ENCODE measurements at places on chromosomes 4 and X.

DNA sequence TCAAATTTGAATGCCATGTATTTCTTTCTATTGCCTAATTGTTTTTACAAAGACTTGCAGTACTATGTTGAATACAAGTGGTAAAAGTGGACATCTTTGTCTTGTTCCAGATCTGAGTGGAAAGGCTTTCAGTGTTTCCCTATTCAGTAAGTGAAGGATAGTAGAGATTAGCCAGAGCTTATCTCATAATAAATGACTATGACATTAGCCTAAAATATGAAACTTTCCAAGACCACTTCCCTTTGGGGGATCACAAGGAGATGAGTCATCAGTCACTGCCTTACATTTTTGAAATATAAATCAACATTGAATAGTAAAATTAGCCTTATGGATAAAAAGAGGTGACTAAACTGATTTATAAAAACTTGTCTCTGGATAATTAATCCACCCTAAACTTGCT, 554.1 kb upstream of the MAGEB2 start:
- DNase-seq: no peak

DNA sequence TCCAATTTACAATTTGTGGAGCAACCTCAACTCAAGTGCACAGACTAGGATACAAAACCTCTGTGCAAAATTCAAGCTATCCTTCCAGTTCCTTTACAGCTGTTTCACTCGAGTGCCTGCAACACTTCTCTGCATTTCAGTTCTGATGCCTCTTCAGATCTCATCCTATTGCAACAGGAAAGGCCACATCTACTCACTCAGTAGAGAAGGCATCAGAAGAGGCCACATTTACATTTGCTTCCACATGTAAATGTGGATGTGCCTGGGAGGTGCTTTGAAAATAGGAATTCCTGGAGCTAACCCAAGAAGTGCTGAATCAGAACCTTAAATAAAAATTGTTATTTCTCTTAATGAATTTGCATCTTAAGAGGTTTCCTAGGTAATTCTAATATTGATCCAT, 45.8 kb upstream of the SERTM2 start:
- no peak for DNase-seq

- no peak for DNase-seq
These were observed 224.1 kb upstream of the GK2 start for GRCh38 chr4:79632114-79632513.

DNA sequence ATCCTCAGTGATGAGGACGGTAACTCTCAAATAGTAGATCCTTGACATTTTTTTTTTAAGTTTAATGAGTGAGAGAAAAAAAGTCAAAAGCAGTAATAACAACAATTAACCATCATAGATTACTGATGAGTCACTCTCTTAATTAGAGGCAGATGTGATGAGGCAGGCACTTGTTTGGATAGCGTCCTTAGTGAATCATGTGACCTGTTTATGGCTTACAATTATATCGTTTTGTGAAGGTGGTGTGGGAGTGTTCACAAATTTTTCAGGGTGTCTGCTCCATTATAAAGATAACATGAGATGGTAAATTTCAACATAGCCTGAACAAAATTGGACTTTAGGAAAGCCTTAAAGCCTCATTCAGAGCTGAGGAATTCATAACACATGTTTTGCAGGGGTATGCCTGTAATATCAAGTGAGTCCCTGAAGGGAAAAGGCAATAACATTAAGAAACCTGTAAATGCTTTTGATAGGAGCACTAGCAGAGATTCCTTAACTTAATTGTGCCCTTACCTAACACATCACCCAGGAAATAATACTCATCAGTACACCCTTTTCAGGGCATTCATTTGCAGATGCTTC, 51.9 kb upstream of the XIAP start:
- DNase-seq: no peak

DNA sequence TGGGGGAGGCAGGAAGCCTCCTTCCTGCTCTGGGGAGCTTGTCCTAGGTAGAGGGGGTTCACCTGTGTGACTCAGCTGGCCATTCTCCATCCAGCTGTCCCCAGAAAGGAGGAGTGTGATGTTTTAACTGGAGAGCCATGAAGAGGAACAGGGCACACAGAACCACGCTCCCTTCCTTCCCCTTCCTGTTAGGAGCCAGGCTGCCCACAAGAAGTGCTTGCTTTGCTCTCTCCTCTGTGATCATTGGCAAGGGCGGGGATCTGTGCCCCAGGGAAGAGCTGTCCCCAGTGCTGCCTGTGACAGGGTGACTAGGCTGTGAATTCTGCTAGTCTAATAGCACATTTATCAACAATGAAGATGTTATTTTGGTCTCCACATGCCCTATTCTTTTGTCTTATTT, 169.6 kb upstream of the GATB start:
- DNase-seq: no peak

GRCh38 chr4:83631066-83631465, 95.2 kb downstream of the GPAT3 start:
- DNase-seq: no peak

- no peak for DNase-seq
These were observed 145.5 kb downstream of the ANXA5 start for GRCh38 chr4:121551271-121551670.

- no peak for DNase-seq
These were observed at the start of gene PAGE2B for GRCh38 chrX:55074851-55075467. Gene PAGE2B (plus strand): TSS chrX:55075030. CDS start chrX:55076042, 1,012 bp downstream.

DNA sequence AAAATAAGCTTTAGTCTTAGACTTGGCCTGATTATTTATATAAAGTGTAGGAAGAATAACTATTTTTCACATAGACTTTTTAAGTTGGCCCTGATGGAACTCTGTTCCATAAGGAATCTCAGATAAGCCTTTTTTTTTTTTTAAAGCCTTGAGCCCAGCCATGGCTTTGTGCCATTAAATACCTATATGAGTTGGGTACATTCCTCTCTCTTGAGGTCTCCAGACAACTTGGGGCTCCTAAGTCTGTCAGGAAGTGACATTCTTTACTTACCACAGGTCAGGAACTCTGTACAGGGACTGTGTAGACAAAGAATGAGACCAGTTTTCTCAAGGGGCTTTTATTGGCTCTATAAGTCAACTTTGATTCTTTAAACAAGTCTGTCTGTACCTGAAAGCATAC, 27.1 kb upstream of the IGFBP7 start:
- DNase-seq: no peak

DNA sequence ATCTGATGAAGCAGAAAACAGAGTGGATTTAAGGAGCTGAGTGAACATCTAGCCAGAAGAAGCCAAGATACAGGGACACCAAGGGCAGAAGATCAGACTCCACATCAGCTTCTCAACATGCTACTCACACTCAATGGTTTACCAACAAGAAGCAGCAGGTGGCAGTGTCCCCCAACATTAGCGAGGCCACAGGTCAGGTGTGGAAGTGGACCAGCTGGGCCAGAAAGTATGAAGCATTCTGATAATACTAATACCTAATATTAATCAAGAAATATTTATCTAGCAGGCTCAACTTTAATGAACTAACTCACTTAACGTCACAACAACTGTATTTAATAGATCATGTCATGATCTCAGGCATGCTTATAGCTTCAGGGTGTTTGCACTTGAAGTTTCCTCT, 73.4 kb upstream of the TTC29 start:
- peak; percentile 25 for DNase-seq

DNA sequence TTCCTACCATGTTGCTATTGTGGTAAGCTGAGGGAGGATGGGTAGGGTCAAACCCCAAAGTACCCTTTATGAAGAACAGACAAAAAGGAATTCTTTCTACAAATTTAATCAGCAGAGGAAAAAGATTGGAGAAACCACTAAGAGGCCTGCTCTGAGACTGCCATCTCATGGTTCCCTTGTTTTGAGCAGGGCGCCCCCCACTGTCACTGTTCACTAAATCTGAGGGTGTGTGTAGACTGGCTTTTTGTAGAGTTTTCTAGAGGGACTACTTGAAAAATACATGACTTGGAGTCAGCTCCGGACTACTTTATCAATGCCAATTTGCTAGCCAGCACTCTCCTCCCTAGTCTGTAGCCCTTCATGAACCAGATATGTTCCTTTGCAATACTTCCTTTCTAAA, 324.8 kb downstream of the FRMPD4 start:
- DNase-seq: no peak

DNA sequence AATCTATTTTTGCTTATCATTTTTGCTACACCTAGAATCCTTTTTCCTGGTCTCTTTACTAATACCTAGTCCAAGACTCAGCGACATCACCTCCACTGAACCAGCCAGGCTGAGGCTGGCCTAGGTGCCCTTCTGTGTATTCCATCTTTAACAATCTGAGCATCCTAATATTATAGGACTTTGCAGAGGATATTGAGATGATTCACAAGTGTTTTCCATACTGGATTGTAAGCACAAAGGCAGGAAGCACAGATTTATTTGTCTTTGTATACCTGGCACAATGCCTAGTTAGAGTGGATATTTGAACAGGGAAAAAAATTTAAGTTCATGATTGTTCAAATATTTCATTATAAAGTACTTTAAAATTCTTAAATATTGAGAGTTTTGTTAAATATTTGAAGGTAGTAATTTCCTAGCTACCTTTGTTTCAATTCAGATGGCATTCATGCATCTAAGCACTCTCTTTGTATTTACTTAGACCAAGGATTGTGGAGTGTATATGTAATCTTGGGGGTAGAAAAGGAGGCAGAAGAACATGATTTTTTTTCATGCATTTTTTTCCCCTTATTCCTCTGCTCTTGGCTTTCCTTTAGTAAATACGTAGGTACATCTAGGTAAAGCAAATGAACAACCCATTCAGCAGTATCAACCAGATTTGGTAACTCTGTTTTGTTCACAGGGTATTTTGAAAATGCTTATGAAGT, 18.4 kb downstream of the SMARCA5 start:
- no peak for DNase-seq

DNA sequence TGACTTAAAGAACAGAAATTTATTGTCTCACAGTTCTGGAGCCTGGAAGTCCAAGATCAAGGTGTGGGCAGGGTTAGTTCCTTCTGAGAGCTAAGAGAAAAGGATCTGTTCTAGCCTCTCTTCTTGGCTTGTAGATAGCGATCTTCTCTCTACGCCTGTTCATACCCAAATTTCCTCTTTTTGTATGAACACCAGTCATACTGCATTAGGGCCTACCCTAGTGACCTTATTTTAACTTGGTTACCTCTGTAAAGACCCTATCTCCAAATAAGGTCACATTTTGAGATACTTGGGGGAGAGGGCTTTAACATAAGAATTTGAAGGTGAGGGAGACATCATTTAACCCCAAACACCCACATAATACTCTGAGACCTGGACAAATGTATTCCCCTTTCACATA, 55.6 kb upstream of the SPP1 start:
- no peak for DNase-seq

DNA sequence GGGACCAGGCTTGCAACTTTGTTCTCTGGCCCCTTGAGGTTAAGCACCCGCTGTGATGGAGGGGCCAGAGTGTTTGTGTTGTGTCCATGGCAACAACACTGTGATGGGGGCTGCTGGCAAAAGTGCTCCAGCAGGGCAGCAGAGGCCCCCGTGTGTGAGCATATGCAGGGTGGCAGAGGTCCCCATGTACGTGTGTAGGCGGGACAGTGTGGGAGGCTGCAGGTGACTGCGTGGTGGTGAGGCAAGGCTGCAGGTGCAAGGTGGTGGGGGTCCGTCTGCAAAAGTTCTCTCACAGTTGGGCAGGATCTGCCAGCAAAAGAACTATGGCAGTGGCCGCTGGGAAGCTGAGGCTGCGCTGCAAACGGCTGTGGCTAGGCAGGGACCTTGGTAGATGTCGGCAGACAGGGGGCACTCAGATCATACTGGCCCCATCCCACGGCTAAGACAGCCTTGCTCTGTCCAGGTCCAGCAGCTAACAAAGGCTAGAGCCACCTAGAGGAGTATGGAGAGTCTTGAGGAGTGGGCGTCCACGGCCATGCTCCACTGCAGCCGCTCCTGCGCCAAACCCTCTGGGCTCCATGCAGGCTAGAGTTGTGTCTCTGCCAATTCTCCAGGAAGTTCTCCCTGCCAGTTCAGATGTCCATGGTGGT, 46.8 kb upstream of the PASD1 start:
- no peak for DNase-seq

GRCh38 chrX:140711894-140712293, 2.3 kb downstream of the LINC00632 start:
- no peak for DNase-seq

- DNase-seq: no peak
These were observed 345.7 kb upstream of the FAT1 start for GRCh38 chr4:187069398-187069797.

DNA sequence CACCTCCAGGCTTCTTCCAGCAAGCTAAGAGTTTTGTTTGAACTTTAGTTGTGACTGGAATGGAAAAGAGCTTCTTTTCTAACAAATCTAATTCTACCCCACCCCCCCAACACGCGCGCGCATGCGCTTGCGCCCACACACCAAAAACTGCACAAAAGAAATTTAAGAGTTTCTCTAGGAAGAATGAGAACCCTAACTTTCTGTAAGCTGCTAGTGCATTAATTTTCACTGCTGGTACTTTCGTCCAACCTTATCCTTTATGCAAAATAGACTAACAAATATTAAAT, 9.0 kb upstream of the INTU start:
- DNase-seq: no peak

DNA sequence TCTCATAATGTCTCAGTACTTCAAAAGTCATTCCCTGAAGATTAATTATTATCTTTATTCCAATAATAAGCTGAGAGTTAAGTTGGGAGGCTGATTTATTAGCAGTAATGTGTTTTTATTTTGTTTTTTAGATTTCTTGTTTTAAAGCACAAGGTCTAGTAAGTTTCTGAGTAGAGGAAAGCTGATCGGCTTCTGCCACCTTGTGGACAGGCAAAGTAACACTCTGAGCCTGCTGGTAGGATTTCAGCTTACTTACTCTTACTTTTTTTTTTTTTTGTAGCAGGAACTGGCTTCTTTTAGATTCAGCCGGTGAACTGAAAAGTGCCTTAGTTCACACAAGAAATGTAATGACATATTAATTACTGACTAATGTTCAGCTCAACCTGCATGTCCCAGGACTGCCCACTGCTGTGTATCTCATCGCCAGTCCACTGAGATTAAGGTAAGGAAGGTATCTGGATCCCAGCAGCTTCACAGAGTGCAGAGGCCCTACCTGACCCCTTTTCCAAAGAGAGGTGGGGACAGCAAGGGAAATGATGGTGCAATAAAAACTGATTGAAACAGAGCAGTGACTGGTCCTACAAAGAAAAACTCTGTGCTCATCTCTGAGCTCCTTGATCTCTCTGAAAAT, 126.5 kb downstream of the ADGRA3 start:
- peak; percentile 14 for DNase-seq

DNA sequence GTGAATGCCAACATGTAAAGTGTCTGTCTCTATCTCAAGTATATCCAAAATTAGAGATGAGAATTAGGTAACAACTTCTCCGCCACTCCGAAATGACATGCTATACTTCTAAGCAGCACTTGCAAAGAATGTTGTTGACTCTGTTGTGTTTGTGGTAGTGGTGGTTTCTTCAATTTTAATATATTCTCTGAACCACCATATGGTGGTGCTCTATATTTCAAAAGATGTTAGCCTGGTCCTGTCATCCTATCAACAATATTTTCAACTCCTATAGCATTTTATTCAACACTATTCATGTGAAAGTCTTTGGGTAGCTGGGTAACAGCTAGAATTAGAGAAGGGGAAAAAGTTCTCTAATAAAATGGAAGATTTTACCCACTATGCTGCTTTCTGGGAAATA, 1622.8 kb upstream of the IGFBP7 start:
- DNase-seq: no peak

Data from stimulated activated CD4-positive, alpha-beta T cell treated with anti-CD3 and anti-CD28 coated beads, Interleukin-12 subunit alpha, Interleukin-12 subunit beta, amount 100 ng/mL, for 48 hours (primary cell).